ENCODE measurements at places on chromosomes 2 and 18. TPM values are rescaled to one million over a fixed set of nuclear protein-coding genes. Genes with fewer than 3 reads are reported as not detected.
A peak's percentile ranks its signal among the peaks of the same experiment; 100 is the strongest.

Gene PRADC1
- total RNA-seq = 8.8 TPM

Gene DCDC2C
- not detected for total RNA-seq

Gene SUCLG1
- 47.1 TPM for total RNA-seq

GRCh38 chr2:112483042-112483473 is 1.1 kb downstream of the TTL start:
- no peaks in the 10 kb centered on the region for H3K27me3 ChIP-seq
- H3K27ac ChIP-seq = no peak overlapping the region
- peak overlapping the region; percentile 90 for H3K4me3 ChIP-seq

GRCh38 chr18:1124495-1124894 is 219.8 kb downstream of the ADCYAP1 start:
- no peaks in the 10 kb centered on the region for H3K4me1 ChIP-seq
- H3K27me3 ChIP-seq = no peaks in the 10 kb centered on the region
- H3K4me3 ChIP-seq = no peak overlapping the region

DNA sequence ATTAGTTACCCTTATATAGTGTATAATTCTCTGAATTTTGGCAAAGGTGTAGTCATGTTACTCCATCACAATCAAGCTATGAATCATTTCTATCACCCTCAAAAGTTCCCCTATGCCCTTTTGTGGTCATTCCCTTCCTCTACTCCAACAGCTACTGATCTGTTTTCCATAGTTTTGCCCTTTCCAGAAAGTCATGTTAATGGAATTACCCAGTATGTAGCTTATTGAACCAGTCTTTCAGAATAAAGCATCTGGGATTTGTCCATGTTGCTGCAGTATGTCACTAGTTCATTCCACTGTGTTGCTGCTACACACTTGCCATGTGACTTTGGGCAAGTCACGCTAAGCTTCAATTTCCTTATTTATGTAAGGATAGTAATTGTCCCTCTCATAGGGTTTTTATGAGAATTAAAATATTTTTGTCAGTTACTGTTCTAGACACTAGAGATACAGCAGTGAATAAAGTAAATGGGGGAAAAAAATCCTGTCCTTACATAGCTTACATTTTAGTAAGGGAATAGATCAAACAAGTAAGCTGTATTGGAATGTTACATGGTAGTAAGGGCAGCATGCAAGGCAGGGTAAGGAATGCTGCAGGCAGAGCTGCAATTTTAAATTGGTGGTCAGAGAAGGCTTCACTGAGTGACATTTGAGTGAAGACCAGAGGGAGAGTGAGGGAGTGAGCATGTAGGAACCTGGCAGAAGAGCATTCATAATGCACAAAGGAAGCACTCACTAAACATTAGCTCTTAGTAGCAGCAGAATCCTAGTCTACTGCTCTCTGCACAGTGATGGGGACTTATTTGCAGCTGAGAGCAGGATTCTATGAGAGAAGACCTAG is 80.3 kb upstream of the TSPYL6 start:
- no peak for DNase-seq
- H3K36me3 ChIP-seq = no peaks in the 10 kb centered on the region
- no peaks in the 10 kb centered on the region for H3K27me3 ChIP-seq
- H3K4me3 ChIP-seq = no peak overlapping the region

DNA sequence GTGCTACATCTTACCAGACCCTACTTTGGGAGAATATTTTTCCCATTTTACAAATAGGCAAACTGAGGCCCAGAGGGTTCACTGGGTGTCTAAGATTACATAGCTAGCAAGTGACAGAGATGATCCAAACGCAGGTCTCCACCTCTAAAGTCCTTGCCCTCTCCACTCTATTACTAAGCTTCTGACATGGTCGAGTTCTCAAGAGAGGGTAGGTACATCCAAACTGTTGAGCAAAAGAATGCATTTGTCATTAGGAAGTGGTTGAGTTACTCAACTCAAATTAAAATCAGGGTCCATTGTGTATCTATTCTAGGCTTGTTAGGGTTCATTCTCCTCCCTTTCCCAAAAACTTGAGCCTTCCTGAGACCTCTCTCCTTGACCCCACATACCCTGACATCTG is 680.6 kb upstream of the FANCL start:
- DNase-seq = no peak
- H3K36me3 ChIP-seq = no peaks in the 10 kb centered on the region
- H3K27ac ChIP-seq = no peak overlapping the region
- no peak overlapping the region for H3K4me3 ChIP-seq

DNA sequence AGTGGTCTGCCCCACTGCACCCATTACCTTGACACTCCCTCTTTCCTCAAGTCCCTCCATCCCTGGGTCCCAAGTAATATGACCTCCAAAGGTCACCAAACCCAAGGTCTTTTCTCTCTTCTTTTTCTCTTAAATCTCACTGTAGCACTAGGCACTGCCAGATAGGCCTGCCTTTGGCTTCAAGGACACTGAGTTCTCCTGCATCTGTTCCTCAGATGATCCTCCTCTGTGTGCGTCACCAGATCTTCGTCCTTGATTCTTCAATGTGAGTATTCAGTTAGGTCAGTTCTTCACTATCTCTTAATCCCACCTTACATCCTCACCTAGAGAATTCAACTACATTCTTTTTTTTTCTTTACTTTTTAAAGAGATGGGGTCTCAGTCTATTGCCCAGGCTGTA is 249.2 kb downstream of the NBAS start:
- H3K4me1 ChIP-seq = peaks cover 3% of the 10 kb centered on the region
- no peaks in the 10 kb centered on the region for H3K36me3 ChIP-seq
- no peak overlapping the region for H3K27ac ChIP-seq
- no peaks in the 10 kb centered on the region for H3K27me3 ChIP-seq

- no peaks in the 10 kb centered on the region for H3K4me1 ChIP-seq
- H3K4me3 ChIP-seq = no peak overlapping the region
- no peak overlapping the region for H3K27ac ChIP-seq
Observed at GRCh38 chr2:240503375-240503774, 54.4 kb downstream of the ANKMY1 start.

- no peak for DNase-seq
- no peaks in the 10 kb centered on the region for H3K36me3 ChIP-seq
- H3K27me3 ChIP-seq = no peaks in the 10 kb centered on the region
- H3K4me3 ChIP-seq = no peak overlapping the region
Observed at GRCh38 chr18:7304061-7304370, 73.1 kb downstream of the LRRC30 start.

DNA sequence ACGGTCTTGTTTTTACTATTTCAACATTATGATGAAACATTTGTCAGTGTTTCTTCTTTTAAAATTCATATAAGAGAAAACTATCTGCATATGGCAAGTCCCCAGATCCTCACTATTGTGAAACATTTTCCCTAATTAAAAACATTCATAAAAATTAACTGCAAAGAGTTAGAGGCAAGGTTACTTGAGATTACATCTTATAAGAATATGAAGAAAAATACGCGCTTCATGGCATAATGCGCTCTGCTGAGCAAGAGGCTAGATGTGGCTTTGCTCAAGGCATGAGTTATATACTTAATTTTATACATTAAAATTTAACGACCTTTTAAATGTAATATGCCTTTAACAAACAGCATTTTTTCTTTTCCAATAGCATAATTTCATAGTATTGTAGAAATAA is 166.4 kb upstream of the RPRM start:
- H3K36me3 ChIP-seq = no peaks in the 10 kb centered on the region
- H3K27me3 ChIP-seq = no peaks in the 10 kb centered on the region
- no peak overlapping the region for H3K4me3 ChIP-seq
- H3K4me1 ChIP-seq = no peaks in the 10 kb centered on the region
- DNase-seq = no peak

GRCh38 chr2:112692495-112692911 is 28.3 kb upstream of the NT5DC4 start:
- no peaks in the 10 kb centered on the region for H3K27me3 ChIP-seq
- H3K27ac ChIP-seq = no peak overlapping the region
- no peaks in the 10 kb centered on the region for H3K4me1 ChIP-seq
- no peaks in the 10 kb centered on the region for H3K36me3 ChIP-seq
- no peak overlapping the region for H3K4me3 ChIP-seq
- DNase-seq = peak; percentile 87

DNA sequence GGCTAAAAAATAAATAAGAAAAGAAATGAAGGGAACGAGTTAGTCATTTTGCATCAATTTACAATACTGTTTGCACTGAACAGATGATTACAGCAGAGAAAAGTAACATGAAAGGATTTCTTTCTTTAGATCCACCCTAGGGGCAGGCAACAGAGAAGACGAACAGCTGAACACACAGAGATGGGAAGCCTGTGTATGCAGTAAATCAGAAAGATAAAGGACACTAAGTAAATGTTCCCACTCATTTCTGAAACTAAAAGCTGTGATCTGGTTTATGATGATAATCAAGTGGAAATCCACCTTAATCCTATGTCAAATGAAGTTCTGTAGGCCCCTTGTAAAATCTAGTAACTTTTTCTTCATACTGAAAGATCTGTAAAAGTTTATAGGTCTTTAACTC is 54.2 kb downstream of the AKAIN1 start:
- no peaks in the 10 kb centered on the region for H3K27me3 ChIP-seq
- no peak overlapping the region for H3K27ac ChIP-seq
- H3K36me3 ChIP-seq = no peaks in the 10 kb centered on the region
- DNase-seq = no peak

GRCh38 chr2:233919319-233919718 is 2.1 kb downstream of the TRPM8 start:
- H3K4me3 ChIP-seq = no peak overlapping the region
- no peaks in the 10 kb centered on the region for H3K4me1 ChIP-seq
- H3K27ac ChIP-seq = no peak overlapping the region

DNA sequence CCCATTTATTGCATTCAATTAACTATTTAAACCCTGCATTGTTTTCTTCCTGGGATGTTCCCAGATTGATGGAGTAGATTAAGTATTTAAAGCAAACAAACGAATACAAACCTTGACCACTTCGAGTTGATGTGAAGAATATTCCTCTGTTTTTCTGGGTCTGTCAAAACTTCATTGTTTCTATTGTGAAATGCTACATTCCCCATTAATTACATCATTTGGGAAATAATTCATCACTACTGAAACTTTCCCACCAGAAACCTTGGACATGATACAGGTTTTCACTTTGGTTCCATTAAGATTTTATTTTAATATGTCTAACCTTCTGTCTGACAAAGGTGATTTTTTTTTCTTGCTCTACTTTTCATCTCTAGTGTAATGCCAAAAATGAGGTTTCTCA is 365.1 kb upstream of the ETAA1 start:
- H3K27me3 ChIP-seq = no peaks in the 10 kb centered on the region
- no peak overlapping the region for H3K27ac ChIP-seq
- H3K4me3 ChIP-seq = no peak overlapping the region
- H3K4me1 ChIP-seq = no peaks in the 10 kb centered on the region
- H3K36me3 ChIP-seq = no peaks in the 10 kb centered on the region

- no peak overlapping the region for H3K4me3 ChIP-seq
- H3K4me1 ChIP-seq = peaks cover 11% of the 10 kb centered on the region
- peak; percentile 25 for DNase-seq
- H3K27ac ChIP-seq = no peak overlapping the region
- H3K27me3 ChIP-seq = peaks cover 18% of the 10 kb centered on the region
Observed at GRCh38 chr2:8327371-8328100, 354.3 kb upstream of the ID2 start.

Measured in endodermal cell (in vitro differentiated cells).